ENCODE measurements at places on chromosomes 3 and 15.

DNA sequence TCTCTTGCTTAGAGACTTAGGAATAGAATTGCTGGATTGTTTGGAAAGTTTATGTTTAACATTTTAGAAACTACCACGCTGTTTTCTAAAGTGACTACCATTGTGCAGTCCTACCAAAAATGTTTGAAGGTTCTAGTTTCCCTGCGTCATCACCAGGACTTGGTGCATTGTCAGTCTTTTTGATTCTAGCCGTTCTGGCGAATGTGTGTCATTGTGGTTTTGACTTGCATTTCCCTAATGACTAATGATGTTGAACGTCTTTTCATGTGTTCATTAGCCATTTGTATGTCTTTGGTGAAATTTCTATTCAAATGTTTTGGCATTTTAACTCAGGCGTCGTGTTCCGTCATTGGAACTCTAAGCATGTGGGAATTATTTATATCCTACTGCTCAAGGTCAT lies 58.0 kb downstream of the CHD2 start:
- no peak overlapping the region for H3K27ac ChIP-seq
- DNase-seq = peak; percentile 92
- no peaks in the 10 kb centered on the region for H3K4me1 ChIP-seq
- H3K36me3 ChIP-seq = peaks cover 15% of the 10 kb centered on the region

DNA sequence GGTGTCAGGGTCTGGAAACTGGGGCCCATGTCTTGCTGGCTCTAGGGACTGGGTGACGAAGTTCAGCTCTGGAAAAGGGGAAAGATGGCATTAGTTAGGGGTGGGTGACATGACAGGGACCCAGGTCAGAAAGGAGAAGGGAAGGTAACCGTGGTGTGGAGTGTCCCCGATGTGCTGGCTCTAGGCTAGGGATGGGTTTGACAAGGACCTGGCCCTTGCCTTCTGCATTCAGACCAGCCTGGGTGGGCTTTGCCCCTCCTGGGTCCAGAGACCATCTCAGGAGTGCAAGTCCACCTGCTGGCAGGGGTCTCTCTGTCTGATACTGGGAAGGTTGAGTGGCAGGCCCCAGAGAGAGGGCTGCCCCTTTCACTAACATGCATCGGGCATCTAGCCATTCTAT lies 28.7 kb upstream of the ATP2B2 start:
- H3K4me1 ChIP-seq = no peaks in the 10 kb centered on the region
- H3K27ac ChIP-seq = no peak overlapping the region
- no peak for DNase-seq
- H3K27me3 ChIP-seq = no peaks in the 10 kb centered on the region

DNA sequence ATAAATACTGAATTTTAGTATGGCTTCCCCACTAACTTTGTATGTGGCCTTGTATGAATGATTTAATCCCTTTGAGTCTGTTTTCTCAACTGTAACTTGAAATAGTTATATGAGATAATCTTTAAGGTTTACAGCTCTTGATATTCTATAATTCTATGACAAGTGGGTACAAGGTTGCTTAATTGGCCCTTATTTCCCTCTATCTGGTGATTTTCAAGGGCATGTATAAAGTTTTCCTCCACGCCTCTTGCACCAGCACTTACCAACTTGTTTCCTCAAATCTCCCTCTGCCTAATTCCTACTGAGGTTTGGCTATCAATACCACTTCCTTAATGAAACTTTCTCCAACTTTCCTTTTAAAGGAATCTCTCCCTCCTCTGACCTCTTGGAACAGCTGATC lies 112.9 kb downstream of the ISL2 start:
- no peaks in the 10 kb centered on the region for H3K36me3 ChIP-seq
- no peaks in the 10 kb centered on the region for H3K27me3 ChIP-seq
- no peaks in the 10 kb centered on the region for H3K4me1 ChIP-seq
- no peak for DNase-seq
- H3K27ac ChIP-seq = no peak overlapping the region
- no peak overlapping the region for H3K4me3 ChIP-seq

- no peak overlapping the region for H3K4me3 ChIP-seq
- peaks cover 7% of the 10 kb centered on the region for H3K4me1 ChIP-seq
- no peaks in the 10 kb centered on the region for H3K27me3 ChIP-seq
- H3K27ac ChIP-seq = no peak overlapping the region
- no peak for DNase-seq
These were observed 49.1 kb upstream of the TJP1 start for GRCh38 chr15:29871401-29871800.

- H3K4me3 ChIP-seq = no peak overlapping the region
- H3K4me1 ChIP-seq = peaks cover 7% of the 10 kb centered on the region
- no peak overlapping the region for H3K27ac ChIP-seq
- H3K36me3 ChIP-seq = peaks cover 5% of the 10 kb centered on the region
These were observed 28.5 kb upstream of the TATDN2 start for GRCh38 chr3:10219737-10220136.

DNA sequence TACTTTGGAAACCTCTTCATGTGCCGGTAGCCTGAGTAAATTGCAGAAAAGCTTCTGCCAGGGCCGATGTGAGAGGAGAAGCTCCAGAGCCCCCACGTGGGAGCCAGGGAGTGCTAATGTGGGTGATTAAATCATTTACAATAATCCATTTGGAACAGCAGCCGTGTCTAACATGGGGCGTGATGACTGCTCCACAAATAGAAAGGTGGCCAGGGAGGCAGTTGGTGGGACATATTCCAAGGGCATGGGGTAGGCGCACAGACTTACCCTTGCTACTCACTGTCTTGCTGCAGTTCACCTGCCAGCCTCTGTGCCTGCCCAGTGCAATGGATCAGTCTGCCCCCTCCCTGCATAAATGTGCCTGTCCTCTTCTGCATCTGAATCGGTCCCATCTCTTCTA lies 39.3 kb upstream of the INSYN1 start:
- no peak overlapping the region for H3K27ac ChIP-seq
- no peaks in the 10 kb centered on the region for H3K4me1 ChIP-seq
- peaks cover 11% of the 10 kb centered on the region for H3K27me3 ChIP-seq
- DNase-seq = no peak

DNA sequence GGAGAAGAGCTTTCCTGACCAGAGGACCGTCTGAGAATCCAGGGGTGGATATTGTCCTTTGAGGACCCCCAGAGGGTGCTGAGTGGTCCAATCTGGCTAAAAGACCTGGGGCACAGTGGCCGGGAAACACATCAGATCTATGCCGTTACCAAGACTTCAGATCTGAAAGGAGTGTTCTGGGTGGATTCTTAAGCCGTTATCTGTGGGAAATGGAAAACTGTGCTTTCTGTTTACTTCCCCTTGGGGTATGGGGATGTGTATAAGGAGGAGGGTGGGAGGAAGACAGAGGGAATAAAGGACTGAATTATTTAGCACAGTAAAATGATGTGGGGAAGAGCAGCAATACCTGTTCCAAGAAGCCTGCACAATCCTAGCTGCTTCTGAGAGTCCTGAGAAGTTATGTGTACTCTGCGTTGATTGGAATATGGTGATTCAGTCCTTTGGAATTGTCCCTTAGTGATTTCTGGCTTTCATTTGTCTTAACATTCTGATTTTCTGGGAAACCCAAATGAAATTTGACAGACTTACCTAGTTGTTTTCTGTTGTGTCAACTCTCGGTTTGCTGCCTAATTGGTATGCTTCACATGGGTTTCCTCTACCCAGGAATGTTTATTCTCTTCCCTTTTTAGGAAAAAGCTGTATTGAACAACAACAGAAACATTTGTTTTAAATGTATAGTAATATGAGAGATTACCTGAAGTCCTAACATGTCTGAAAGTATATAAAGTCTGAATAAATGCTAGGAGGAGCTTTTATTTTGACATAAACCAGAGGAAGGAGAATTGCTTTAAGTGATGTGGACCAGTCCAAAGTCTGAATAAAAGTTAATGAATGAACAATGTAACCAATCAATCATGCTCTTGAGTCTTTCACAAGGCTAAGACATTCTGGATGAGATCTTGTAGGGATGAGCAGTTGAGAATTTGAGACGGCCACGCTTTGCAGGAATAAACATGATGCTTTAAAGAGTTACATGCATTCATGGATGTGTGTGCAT lies 427.1 kb upstream of the C2CD4B start:
- no peak overlapping the region for H3K4me3 ChIP-seq
- no peaks in the 10 kb centered on the region for H3K27me3 ChIP-seq
- no peaks in the 10 kb centered on the region for H3K36me3 ChIP-seq
- DNase-seq = no peak

GRCh38 chr3:86547692-86548091 lies 443.3 kb downstream of the VGLL3 start:
- no peak for DNase-seq
- no peak overlapping the region for H3K27ac ChIP-seq
- H3K4me3 ChIP-seq = no peak overlapping the region
- no peaks in the 10 kb centered on the region for H3K4me1 ChIP-seq
- no peaks in the 10 kb centered on the region for H3K36me3 ChIP-seq
- H3K27me3 ChIP-seq = no peaks in the 10 kb centered on the region
